Fibroblast of skin of left biceps (primary cell): ENCODE measurements at places on chromosomes 3 and 15.

- DNase-seq: no peak
These were observed 57.5 kb upstream of the LMOD3 start for GRCh38 chr3:69179740-69180372.

DNA sequence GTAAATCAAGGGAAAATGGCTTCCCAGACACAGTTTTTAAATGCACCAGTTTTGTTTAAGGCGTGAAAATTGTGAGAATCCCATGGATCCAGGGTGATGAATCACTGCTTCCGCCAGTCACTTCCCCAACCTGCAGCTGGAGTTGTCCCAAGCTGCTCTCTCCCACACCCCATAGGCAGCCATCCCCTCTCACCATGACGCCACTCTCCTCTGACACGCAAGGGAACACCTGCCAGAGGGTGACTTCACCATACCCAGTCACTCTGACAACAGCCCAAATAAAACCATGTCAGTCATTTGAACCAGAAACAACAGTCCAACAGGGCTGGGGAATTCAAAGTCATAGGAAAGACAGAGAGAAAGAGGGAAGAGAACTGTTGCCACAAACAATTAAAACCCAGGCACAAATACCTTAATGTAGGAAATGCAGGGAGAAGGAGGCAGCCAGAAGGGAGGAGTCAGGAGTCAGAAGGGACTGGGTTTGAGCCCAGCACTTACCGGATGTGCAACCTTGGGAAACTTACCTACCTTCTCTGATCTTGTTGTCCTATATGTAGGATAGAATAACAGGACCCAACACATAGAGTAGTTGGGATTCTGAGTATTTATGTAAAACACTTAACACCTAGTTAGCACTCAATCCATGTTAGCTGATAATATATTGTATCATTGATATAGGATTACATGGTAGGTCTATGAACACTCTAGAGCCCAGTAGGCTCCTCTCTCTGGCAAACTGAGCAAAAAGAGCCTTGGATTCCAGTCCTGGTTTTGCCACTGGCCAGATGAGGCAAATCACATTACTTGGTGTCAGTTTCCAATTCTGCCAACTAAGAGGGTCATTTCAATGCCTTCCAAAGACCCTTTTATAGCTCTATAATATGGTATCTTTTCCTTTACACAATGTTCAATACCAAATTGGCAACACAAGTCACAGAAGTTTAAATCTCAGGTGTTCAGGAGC is 326.3 kb upstream of the ICE2 start:
- no peak for DNase-seq

DNA sequence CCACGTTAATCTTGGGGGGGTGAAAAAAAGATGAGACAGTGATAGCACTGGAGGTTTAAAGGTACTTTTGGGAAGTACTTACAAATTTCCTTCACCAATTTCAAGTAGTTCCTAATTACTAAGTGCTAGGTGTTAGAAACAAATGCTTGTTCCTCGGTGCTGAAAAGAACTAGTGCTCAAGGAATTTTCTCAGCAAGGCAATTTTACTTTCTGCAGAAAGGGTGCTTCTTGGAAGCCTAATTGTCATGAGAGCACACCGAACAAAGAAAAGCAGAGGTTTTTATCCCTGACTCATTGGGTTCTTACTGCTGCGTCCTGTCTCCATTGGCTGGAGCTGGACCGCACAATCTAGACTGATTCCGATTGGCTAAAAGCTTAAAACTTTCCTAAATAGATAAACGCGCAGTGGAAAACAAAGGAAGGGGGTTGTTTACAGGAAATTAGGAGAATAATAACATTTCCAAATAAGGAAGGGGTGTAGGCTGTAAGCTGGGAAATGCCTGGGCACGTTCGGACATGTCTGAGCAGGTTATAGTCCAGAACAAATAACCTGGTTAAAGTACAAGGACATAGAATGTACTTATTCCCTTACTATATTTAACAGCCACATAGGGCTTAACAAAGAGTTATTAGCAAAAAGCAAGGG is 49.6 kb downstream of the CHD2 start:
- no peak for DNase-seq

- no peak for DNase-seq
These were observed 4.2 kb upstream of the EFHB start for GRCh38 chr3:19938295-19938627.

DNA sequence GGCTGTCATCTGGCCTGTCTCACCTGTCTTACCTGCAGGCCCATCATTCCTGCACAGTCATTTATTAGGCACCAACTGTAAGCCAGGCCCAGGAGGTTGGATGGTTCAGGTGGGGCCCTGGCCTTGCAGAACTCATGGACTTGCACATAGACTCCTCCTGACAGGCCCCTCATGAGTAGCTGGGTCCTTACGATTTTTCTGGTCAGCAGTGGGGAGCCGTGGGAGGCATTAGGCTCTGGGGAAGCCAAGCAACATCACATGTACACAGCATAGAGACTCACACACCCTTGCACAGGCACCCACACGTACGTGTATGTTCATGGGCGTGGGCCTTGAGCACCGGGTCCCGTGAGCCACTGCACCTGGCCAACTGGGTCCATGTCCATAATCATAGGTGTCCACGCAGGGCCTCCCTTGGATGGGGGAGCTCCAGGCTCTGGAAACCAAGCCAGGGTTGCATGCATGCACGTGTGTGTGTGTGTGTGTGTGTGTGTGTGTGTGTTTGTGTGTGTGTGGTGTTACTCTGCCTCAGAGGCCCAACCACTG is 20.3 kb downstream of the CISH start:
- DNase-seq: no peak

GRCh38 chr3:151142929-151143328 is 57.5 kb downstream of the MED12L start:
- no peak for DNase-seq

- DNase-seq: no peak
These were observed 15.7 kb downstream of the SUSD5 start for GRCh38 chr3:33202711-33203457.

DNA sequence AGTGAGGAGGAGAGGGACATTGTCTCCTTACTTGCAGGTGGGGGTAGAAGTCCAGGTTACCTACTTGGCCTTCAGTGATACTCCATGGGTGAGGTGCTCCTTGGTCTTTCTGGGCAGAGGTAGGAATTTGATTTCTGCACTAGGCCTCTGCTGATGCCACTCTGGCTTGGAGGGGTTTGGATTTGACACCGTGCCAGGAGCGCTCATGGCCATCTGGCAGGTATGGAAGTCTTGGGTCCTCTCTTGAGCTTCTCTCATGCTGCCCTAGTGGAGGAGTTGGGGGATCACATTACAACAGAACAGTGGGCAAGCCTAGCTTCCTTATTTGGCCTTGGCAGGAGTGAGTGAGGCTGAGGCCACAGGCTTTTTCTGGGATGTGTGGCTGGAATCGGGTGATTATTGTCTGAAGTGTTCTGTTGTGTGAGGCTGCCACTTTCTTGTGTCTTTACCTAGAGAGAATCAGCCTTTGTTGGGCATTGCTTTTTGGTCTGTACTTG is 525.0 kb downstream of the GABRG3 start:
- no peak for DNase-seq

GRCh38 chr15:73530649-73531048 is 87.7 kb downstream of the REC114 start:
- no peak for DNase-seq

- DNase-seq: no peak
These were observed 311.2 kb downstream of the RPLP1 start for GRCh38 chr15:69763831-69764230.

DNA sequence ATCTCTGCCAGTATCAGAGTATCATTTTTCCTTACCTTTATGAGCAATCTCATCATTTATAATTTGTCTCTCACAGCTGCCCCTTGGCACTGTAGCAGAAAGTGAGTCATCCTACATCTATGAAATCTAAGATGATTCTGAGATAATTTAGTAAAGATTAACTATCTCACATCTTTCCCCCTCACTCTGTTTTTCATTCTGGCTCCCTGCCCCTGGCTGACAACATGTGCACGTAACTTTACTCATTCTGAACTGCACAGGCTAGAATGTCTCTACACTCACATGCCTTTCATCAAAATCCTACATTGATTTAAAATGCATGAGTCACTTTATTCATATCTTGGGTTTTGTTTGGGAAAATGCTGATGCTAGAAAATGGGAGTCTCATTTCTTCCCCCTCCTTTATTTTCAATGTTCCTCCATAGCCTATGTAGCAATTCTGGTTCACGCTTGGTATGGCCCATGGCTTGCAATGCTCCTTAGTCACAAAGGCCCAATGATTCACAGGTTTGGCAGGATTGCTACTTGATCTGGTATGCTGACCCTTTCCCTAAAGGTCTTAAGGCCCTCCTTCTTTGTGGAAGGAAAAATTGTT is 838.5 kb downstream of the TUSC7 start:
- DNase-seq: peak; percentile 89

DNA sequence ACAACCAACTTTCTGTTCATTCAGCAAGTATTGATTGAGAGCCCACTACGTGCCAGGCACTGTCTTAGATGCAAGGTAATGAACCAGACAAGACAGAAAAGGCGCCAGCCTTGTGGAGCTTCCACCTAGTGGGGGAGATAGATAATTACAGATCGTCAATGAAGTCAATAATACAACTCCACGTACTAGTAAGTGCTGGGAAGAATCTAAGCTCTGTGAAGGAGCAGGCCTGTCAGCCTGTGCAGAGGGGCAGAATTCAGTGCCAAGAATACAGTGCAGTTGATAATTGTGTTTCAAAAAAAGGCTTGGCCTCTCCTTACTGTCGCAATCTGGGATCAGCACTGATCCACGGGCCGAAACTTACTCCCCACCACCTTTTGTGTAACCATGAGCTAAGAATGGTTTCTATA is 186.3 kb downstream of the FEZF2 start:
- DNase-seq: no peak

- DNase-seq: no peak
These were observed 110.4 kb upstream of the GMNC start for GRCh38 chr3:190972840-190973270.

- DNase-seq: no peak
These were observed 66.3 kb downstream of the ZNF445 start for GRCh38 chr3:44411031-44411645.

DNA sequence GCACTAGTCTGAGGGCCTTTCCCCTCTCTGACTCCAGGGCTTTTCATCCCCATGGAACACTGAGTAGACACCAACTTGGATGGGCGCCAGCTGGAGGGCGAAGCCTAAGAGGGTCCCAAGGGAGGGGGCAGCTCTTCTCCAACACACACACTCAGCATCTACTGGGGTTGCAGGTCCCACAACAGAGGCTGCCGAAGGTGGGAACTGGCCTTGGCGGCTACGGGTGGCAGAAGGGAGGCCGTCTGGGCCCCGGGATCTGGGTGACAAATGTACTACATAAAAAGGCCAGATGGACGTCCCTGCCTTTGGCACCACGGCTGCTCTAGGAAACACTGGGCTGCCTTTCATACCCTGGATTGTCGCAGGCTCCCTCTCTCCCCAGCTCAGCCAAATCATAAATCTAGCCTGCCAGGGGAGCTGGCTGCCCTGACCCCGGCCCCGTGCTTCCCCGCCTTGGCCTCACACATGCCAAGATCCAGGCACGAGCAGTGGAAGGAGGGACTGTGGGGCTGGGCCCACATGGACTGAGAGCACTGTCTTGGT is 31.5 kb downstream of the SEMA5B start:
- no peak for DNase-seq

GRCh38 chr15:31516440-31516839 is 189.8 kb downstream of the KLF13 start:
- no peak for DNase-seq

DNA sequence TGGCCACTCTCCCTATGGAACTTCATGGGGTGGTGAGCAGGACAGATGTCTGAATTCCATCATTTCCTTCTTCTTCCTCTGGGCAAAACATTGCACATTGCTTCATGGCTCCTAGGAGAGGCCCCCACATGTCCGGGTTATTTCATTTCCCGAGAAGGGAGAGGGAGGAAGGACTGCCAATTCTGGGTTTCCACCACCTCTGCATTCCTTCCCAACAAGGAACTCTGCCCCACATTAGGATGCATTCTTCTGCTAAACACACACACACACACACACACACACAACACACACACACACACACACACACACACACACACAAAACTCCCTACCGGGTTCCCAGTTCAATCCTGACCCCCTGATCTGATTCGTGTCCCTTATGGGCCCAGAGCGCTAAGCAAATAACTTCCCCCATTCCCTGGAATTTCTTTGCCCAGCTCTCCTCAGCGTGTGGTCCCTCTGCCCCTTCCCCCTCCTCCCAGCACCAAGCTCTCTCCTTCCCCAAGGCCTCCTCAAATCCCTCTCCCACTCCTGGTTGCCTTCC is 1.9 kb downstream of the RHO start:
- DNase-seq: peak; percentile 78

DNA sequence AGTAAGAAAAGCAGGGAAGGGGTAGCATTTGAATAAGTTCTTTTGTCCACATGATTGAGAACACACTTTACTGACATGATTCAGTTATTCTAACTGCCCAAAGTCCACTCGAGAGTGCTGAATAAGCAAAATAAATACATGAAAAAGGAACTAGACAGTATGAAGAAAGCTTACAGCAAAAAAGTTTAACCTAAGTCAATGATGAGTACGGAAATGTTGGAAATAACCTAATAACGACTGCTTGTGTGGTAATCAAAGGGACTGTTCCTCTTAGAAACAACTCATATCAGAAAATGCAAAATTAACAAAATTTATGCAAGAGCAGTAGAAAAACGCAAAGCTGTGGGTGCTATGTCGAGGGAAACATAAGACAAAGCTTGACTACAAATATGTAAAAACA is 36.6 kb downstream of the DMXL2 start:
- no peak for DNase-seq

- no peak for DNase-seq
These were observed 179.4 kb downstream of the FAM43A start for GRCh38 chr3:194865061-194865460.

GRCh38 chr3:153967260-153967659 is 153.9 kb upstream of the ARHGEF26 start:
- no peak for DNase-seq

DNA sequence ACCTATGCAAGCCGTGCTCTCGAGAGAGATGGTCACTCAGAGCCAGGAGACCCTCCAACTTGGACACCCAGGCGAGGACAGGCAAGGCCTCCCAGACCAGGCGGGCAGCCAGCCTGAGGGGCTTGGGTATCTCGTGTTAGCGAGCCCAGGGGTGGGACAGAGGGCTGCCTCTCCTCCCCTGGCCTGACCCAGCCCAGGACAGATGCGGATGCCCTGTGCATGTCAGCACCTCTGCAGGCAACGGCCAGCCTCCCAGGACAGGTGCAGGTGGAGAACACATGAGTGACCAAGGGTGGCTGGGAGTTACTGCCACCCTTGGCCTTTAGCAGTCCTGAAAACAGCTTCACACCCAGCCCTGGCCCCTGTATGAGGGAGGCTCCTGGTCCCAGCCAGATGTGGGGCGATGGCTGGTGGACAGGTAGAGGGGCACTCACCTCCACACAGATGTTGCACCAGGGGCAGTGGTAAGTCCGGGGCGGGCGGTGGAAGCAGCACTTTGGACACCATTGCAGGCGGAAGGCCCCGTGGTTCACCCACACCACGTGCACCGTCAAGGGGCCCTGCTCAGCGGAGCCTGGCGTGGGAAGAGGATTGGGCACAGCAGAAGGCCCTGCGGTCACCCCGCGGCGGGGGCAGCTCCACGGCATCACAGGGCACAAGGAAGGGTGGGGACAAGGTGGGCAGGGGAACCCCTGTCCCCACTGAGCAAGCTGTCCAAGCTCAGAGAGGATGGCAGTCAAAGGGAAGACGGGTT is 2.1 kb downstream of the ZDHHC19 start:
- no peak for DNase-seq
